Inflammatory macrophage treated with lipopolysaccharide for 4 hours (primary cell): ENCODE measurements at places on chromosomes 2 and 18.
A peak's percentile ranks its signal among the peaks of the same experiment; 100 is the strongest.

DNA sequence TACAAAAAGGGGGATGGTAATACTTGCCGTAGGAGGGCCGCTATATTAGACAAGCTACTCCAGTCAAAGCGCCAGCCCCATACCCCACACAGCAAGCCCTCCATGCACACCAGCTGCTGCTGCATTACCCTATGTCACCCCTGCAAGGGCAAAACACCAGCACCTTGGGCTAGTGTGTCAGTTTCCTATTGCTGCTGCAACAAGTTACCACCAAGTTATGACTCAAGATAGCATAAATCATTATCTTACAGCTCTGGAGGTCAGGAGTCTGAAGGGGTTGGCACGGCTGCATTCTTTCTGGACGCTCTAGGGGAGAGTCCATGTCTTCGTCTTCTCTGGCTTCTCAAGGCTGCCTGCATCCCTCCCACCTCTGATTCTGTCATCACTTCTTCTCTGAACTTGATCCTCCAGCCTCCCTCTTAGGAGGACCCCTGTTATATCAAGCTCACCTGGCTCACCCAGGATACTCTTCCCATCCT, 88.6 kb upstream of the ACAA2 start:
- no peak for DNase-seq

DNA sequence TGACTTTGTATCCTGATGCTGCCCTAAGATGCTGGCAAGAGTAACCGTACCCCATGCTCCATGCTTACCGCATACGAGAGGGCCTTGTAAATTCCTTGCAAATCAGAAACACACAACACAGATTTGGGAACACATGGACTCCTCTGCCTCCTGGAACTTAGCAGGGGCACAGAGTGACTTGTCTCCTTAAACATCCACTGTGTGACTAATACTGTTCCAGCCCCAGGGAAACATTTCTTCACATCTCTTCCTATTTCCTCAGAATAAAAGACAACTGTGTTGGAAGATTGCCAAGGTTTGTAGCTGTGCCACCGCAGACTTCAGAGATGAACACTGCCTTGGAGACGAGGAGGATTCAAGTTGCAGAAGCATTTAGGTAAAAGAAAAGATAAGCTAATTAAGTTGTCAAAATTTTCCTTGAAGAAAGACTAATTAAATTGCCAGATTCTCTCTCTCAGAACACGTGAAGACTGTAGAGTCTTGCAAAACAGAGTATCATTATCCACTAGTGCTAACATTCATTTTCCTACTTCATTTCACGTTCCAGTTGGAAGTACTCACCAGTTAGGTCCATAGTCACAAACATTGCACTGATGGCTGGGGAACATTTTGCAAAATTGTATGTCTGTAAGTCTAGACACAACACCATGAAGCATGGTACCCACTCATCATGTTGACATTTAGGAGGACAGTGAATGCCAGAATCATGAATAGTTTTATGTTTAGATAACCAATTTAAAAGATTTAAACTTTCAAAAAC, 188.8 kb downstream of the TSN start:
- peak; percentile 20 for DNase-seq

DNA sequence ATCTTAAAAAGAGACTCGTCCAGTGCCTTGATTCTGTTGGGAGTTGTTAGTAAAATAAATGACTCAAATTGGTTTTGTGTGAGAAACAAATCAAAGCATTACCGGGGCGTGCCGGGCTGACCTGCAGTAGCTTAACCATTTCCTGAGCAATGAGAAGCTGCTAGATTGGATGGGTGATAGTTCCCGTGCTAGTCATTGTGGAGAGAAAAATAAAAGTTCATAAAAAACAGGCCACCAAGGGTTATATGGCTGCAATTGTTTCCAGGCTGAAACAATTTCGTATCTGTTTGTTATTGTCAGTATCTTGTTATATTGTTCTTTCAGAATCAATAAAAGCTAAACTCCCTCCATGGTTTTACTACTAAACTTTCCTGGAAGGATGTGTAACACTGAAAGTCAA, 314.4 kb downstream of the MTX2 start:
- DNase-seq, result no peak

GRCh38 chr2:126769118-126769517, 113.2 kb downstream of the GYPC start:
- no peak for DNase-seq

- no peak for DNase-seq
Observed at GRCh38 chr2:162291748-162292147, 26.7 kb downstream of the IFIH1 start.

GRCh38 chr2:122329278-122329677, 573.8 kb downstream of the TSN start:
- DNase-seq, result no peak

- DNase-seq, result no peak
Observed at GRCh38 chr2:24179683-24180082, 4.8 kb downstream of the FAM228A start.

- peak; percentile 34 for DNase-seq
Observed at GRCh38 chr18:3593381-3593903, 143.5 kb downstream of the TGIF1 start.

DNA sequence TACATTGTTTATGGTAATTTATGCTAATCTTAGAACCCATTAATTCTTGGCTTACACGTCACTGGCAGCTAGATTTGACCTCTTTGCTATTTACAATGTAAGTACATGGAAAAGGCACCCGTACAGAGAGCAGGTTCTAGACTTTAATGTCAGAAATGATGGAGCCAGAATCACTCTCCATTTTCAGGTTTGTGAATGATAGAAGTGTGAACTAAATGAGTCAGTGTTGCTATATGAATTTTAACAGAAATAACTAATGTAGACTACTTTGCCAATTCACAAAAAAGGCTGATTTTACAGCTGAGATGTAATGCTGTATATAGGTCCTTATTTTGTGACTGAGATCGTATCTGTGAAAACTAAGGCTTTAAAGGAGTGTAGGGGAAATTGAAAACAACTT, 214.6 kb downstream of the LDLRAD4 start:
- no peak for DNase-seq

DNA sequence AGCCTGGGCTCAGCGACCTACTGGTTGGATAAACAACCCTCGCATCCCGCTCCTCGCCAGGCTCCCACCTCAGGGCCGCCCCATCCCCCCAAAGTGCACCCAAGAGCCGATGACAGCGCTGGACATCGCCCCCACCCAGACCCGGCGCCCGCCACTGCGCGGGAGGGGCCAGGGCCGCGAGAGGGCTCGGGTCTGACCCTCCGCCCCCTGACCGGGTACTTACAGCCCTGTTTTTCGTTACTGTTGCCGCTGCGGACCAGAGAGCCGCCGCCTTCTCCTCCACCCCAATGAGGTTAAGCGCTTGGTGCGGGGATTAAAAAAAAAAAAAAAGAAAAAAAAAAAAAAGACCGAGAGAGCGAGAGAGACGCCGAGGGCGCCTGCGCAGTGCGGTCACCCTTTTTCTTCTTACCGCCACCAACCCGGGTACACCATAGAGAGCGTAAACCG, at the start of gene CLASP1:
Gene CLASP1, minus strand, starts transcription at position 314 of the 447 bp plus-strand sequence. CDS start 43,567 bp downstream, outside the sequence.
- DNase-seq, result no peak

DNA sequence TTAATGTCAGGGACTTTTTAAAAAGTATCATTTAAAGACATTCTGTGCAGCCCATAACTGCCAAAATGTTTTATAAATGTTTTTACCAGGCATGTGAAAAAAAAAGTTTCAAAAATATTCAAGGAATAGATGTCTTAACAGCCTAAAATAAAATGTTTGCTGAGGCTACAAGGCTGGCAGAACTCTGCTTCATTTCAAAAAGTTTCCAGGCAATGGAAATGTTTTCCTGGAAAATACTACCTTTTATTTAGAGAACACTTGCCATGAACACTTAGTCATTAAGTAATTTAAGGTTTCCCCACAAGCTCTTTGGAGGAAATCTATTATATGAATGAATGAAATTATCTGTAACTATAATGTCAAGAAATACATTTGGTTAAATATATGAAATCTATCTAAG, 68.8 kb downstream of the THADA start:
- DNase-seq, result no peak

DNA sequence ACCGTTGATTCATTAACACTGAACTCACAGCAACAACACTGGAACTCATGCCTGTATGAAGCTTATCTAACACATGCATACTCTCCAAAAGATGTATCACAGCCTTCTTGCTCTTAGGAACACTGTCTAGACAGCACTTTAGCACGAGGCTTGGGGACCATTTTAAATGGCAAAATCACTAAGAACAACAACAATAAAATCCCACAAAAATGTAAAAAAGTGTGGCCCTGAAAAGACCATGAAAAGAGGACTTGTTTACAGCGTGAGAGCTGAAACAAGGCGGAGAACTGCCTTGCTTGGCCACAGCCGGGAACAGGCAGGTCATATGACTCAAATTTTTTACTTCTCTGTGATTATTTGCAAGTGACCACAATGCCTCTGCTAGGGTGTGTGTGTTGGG, 48.1 kb downstream of the CHN1 start:
- no peak for DNase-seq

GRCh38 chr2:69561101-69561500, 82.4 kb downstream of the AAK1 start:
- no peak for DNase-seq

DNA sequence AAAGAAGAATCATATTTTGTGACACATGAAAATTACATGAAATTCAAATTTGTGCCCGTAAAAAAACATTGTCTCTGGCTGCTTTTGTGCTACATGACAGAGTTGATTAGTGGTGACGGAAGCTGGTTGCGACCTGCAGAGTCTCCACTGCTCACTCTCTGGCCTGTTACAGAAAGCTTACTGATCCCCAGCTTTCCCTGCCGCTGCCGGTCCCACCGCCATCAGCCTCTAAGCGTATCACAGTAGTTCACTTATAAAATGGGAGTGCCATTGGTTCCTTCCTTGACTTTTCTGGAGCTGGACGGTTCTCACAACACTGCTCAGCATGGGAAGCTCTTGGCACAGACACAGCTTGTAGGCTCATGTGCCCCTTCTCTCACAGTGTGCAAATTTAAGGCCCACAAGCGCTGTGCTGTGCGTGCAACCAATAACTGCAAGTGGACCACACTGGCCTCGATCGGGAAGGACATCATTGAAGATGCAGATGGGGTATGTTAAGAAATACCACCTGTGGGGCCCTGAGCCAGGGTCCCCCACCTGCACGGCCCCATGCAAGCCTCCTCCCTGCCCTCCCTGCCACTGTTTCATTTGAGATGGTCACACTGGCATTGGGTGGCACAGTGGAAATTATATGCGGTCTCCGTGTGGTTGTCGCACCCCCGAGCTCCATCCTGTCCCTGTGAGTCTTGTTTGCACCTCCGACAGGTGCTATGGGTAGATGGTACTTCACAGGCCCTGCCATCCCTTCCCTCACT, 81.3 kb downstream of the DGKD start:
- no peak for DNase-seq
